ENCODE measurements at places on chromosomes 13 and 19.

- DNase-seq: no peak
Measured at GRCh38 chr19:4305659-4306058, 1.3 kb downstream of the FSD1 start.

DNA sequence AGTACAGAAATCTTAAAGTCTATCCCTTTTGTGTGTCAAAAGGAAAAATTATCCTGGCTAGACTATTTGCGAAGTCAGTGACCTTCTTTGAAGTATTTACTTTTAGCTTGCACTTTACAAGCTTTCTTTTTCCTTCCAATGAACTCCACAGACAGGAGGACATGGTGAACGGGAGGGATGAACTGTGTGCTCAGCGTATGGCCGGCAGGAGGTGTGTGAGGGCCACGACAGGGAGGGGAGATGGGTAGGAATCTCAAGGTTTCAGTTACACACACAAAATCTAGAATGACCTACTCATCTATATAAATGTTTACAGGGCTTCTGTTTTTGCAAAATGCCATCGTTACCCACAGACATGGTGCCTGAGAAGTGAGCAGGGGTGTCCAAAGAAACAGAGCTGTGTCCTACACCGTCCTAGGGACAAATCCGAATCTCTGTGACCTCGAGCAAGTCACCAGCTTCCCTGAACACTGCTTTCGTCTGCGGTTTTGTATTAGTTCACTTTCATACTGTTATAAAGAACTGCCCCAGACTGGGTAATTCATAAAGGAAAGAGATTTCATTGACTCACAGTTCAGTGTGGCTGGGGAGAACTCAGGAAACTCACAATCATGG is 537.2 kb downstream of the LIG4 start:
- peak; percentile 77 for DNase-seq

DNA sequence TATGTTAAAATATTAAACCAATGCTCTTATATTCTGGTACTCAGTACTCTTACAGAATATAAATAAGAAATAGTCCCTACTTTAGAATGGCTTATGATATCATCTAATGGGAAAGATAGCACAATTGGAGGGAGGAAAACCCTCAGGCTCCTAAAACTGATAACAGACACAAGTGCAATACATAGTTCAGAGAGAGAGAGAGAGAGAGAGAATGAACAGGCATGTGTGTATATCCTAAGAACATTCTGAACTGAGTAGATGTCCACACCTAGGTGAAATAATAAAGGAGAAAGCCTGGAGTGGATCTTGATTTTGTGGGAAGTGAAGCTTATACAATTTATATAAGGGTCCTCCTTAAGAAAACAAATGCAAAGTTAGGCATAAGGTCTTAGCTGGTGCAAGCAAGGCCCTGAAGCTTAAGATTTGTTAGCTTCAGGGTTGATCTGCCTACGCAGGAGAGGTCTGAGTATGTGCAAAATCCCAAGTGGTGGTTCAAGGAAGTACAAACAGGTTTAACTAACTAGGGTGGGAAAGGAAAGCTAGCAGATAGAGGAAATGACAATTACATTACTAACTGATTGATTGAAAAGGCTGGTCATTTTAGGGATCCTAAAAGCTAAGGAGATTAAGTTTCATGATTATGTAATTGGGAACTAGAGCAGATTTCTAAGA is 53.3 kb downstream of the SOX21 start:
- peak; percentile 56 for DNase-seq

- peak; percentile 60 for DNase-seq
Measured at GRCh38 chr13:71798707-71799106, 68.3 kb downstream of the DACH1 start.

DNA sequence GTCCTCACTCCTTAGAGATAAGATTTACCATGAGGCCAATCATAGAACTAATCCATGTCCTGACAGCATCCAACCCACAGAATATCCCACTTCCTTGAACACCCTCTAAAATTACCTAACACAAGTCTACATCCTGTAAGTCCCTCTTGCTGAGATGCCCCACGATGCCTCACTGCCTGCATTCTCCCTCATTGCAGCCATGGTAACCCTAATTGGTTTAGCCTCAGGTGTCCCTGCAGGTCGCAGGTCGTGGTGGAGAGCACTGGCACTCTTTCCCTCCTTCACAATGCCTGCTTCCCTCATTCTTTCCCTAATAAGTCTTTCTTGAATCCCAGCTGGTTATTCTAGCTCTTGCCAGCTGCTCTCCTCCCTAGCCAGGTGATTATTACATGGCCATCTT is 35.3 kb upstream of the MYO16 start:
- peak; percentile 41 for DNase-seq

GRCh38 chr13:90713441-90714133 is 633.9 kb upstream of the MIR17HG start:
- DNase-seq: no peak

DNA sequence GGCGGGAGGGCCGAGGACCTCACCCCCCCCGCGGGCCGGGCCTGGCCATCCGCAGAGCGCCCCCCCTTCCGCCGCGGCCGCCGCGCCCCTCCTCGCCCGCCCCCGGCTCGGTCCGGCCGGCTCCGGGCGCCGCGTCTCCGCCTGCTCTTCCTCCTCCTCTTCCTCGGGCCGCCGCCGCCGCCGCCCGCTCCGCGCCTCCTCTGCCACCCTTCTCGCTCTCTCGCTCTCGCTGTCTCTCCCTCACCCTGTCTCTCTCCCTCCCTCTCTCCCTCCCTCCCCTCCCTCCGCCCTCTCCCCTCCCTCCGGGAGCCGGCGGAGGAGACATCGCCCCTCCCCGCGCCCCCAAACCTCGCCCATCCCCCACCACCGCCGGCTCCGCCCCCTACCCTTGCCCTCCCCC is at the start of gene SHANK1:
SHANK1 (minus strand) TSS at position 237 of the 400 bp plus-strand sequence. CDS start 2,883 bp downstream, outside the sequence.
- no peak for DNase-seq

DNA sequence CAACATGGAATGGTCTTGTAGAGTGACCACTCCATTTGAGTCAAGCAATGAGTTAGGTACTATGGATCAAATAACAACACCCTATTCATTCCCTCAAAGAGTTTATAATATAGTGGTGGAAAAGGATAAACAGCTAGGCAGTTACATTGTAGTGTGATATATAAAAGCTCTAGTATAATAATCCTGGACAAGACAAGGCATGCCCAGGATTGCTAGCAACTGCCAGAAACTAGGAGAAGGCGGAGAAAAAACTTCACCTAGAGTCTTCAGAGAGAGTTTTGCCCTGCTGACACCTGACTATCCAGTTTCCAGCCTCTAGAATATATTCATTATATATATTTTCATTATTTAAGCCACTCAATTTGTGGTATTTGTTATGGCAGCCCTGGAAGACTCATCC is 530.6 kb downstream of the KLF12 start:
- no peak for DNase-seq

DNA sequence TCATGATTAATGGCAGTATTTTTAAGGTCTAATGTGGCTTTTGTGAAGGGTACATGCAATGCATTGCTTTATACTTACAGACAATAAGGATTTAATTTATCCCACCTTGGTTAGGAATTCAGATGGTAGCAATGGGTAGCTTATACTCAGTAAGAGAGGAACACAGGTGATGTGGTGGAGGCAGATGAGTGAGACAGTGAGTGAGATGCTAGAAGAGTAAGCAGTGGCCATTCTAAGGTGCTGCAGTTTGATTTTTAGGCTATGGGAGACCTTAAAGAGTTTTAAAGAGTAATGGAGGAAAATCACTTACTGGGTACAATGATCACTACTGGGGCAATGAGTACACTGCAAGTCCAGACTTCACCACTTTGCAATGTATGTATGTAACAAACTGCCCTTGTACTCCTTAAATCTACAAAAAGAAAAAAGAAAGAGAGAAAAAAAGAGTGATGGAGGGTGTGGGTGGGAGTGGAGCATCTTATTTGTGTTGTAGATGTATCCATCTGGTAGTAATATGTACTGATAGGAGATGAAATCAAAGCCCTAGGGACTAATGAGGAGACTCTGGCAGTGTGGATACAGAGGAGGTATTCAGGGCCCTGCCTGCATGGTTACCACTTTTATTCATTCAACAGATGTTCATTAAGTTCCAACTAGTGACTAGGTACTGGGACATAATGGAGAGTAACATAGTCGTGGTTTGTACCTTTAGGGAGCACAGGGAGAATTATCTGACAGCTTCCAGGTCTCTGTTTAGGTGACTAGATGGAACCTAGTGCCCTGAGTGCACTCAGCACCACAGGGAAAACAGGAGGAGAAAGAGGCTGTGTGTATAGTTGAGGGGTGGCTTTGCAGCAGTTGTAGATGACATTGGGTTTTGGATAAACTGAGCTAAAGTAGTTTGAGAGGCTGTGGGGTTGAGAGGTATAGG is 99.0 kb downstream of the GPC6 start:
- peak; percentile 44 for DNase-seq

All from NCI-H82 (cell line).